ENCODE measurements at places on chromosomes 4 and X.

DNA sequence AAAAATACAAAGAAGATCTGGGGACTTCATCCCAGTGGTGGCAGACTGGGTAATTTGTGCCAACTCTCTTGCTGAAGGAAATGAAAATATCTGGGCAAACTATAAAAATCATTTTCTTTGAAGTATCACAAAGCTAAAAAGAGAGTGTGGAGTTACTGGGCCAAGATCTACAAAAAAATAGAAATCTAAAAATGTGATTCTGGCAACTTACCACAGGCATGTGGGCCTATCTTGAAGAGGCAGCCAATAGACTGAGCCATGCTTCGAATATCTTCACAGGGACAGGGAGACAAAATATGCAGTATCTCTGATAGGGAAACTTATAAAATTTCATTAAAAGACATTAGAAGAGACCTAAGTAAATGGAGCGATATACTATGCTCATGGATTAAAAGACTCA is 168.8 kb downstream of the RCHY1 start:
- no peak for DNase-seq

- DNase-seq: no peak
Measured at GRCh38 chrX:29555465-29556091, 659.8 kb upstream of the MAGEB2 start.

DNA sequence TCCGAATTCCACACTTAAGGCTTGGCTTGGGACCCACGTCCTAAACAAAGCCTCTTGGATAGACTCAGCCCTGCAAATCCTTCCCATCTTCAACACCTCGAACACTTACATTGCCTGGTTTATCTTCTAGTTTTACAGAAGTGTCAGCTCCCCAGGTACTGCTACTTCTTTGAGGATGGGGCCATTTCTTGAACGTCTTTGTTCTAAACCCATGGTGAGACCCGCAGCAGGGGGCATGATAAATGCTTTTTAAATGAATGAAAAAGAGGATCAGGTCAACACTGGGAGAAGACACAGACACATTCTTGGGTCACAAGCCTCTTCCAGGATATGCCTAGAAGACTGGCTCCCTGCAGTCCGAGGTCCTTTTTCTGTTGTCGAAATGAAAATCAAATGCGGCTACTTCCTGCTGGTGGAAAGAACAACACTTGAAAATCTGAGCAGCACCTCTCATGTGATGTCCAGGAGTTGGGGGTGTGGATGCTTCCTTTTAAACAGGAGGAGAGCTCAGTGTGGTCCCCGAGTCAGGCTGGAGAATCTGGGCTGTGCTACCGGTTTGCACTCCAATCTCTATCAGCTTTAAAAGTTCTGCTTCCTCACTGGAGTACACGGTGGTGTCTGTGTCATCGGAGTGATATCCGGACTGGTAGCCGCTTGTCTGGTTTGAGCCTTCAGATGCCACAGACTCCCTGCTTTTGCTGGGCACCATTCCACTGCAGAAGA is 45.8 kb downstream of the KDR start:
- no peak for DNase-seq

- DNase-seq: no peak
Measured at GRCh38 chr4:74734995-74735394, 59.3 kb downstream of the BTC start.

GRCh38 chr4:157768419-157768818 is 404.4 kb downstream of the GASK1B start:
- no peak for DNase-seq

DNA sequence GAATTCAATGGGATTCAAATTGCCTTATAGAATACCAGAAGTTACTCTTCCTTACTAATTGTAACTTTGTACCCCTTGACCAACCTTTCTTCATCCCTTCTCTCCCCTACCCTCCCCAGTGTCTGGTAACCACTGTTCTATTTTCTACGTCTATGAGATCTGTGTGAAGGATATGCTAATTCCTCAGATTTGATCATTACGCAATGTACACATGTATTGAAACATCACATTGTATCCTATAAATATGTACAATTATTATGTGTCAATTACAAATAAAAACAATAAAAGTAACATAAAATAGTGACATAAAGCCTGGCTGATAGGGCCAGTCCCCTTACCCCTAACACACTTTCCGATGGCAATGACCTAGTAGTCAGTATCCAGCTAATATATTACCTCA is 95.1 kb upstream of the GRIA3 start:
- no peak for DNase-seq

- no peak for DNase-seq
Measured at GRCh38 chr4:48122756-48123155, 11.3 kb downstream of the TXK start.

DNA sequence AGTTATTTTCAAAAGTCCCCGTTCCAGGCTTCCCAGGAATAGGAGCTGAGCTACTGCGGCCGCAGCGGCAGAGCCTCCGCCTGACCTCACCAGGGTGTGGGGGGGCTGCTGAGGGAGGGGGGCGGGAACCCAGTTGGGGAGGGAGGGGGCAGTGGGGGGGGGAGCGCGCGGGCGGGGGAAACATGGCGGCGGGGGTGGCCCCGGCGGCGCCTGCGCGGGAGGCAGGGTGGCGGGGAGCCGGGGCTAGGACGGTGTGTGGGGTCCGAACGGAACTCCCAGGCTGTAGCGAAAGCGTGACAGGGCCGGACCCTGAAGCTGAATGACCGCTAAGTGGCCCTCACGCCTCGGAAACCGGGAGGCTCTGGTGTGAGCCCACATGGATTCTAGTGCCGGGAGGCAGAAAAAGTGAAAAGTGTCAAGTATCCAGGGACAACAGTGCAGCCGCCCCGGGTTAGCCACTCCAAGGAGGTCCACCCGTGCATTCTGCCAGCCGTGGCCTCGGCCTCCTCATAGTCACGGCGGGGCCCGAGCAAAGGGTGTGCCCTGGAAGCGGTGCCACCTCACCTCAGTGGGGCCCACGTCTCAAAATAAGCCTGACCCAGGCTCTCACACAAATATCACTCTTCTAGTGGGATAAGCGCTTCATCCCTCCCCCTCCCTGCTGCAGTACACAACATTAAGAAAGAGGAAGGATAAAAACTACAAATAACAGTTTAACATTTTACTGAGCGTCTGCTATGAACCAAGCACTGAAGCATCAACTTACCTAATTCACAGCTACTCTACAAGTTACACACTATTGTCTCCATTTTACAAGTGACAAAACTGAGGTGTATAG is at the start of gene KLHL13:
TSS of gene KLHL13 (minus strand) at position 98 of the 838 bp plus-strand sequence. CDS start 88,337 bp downstream, outside the sequence.
- DNase-seq: no peak

GRCh38 chr4:38757945-38758600 is 24.7 kb downstream of the TLR10 start:
- no peak for DNase-seq

DNA sequence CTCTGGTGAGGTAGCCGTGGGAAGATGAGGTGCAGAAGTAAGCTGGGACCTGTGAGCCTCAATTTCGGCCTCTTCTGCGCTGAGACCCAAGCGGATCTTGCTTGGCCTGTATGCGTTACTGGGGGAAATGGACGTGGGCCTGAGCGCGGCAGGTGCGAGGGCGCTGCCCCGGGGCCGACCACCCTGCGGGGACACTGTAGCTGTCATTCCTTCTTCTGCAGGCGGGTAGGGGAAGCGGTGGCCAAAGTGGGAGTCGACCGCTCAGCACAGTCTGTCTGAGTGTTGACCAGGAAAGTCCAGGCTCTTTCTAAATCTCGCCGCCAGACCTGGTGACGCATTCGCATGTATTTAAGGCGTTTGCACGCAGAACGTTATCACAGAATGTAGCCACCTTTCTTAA is 3.3 kb upstream of the LRAT start:
- no peak for DNase-seq

DNA sequence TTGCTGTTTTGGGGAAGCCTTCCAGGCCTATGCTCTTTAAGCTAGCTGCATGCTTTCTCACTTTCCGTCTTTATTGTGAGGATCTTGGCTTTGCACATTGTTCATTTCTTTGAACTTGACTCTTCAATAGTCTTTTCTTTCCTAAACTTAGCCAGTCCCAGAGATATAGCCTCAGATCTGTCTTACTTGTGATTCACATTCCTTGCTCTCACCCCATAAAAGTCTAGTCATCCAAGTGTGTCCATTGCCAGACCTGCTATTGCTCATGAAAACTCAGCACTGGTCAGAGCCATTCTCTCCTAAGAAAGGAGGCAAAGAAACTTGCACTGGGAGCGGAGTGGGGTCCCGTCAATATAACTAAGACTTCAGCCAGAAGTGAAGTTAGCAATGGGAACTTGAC is 275.0 kb upstream of the CTSO start:
- DNase-seq: no peak

DNA sequence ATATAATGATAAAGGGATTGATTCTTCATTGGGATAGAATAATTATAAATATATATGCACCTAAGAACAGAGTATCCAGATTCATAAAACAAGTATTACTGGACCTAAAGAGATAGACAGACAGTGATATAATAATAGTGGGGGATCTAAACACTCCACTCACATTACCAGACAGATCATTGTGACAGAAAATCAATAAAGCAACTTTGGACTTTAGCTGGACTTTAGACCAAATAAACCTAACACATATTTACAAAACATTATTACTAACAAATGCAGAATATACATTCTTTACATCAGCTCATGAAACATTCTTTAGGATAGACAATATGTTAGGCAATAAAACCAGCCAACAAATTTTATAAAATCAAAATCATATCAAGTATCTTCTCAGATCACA is 14.6 kb downstream of the AGTR2 start:
- no peak for DNase-seq

GRCh38 chr4:150010525-150011126 is 67.6 kb upstream of the DCLK2 start:
- no peak for DNase-seq

GRCh38 chr4:7087036-7087435 is 19.2 kb upstream of the GRPEL1 start:
- DNase-seq: no peak

GRCh38 chr4:168021666-168022065 is 70.7 kb upstream of the ANXA10 start:
- no peak for DNase-seq

- no peak for DNase-seq
Measured at GRCh38 chr4:83417566-83417965, 38.1 kb downstream of the HELQ start.

GRCh38 chr4:138804711-138805110 is 210.9 kb upstream of the NOCT start:
- no peak for DNase-seq

DNA sequence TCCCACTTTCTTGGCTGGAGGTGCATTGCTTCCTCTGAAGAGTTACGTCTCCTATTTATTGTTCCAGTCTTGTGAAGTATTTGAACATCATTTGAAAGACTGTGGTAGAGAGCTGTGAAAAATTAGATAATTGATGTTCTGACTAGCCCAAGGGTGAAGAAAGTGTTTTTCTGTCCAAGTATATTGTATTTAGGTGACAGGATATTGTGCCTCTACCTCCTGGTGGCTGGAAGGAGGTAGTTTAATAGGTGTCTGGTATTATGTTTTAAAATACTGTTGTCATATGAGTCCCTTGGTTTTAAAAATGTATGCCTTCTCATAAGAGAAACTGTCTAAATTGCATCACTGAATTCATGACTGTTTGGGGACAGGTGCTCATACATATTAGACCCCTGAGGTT is 226.0 kb downstream of the SPRY1 start:
- DNase-seq: no peak

- DNase-seq: no peak
Measured at GRCh38 chr4:182776376-182777105, 140.6 kb downstream of the DCTD start.
